Right lung (tissue), 10 donors: ENCODE measurements at places on chromosomes 4 and X. TPM values are rescaled to one million over a fixed set of nuclear protein-coding genes. Genes with fewer than 3 reads are reported as not detected.
A peak's percentile ranks its signal among the peaks of the same experiment; 100 is the strongest.

DNA sequence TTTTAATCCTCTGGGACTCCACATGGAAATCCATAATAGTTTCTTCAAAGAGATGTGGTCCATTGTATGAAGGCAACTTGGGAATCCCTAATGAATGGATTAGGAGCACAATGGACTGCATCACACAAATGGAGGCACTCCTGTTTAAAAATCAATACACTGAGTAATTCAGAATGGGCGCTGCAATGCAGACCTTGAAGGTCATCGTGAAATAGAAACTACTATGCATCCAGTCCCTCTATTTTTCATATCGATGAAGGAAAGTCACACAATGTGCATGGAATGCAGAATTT is 98.8 kb upstream of the EGFL6 start:
- DNase-seq: no peak

DNA sequence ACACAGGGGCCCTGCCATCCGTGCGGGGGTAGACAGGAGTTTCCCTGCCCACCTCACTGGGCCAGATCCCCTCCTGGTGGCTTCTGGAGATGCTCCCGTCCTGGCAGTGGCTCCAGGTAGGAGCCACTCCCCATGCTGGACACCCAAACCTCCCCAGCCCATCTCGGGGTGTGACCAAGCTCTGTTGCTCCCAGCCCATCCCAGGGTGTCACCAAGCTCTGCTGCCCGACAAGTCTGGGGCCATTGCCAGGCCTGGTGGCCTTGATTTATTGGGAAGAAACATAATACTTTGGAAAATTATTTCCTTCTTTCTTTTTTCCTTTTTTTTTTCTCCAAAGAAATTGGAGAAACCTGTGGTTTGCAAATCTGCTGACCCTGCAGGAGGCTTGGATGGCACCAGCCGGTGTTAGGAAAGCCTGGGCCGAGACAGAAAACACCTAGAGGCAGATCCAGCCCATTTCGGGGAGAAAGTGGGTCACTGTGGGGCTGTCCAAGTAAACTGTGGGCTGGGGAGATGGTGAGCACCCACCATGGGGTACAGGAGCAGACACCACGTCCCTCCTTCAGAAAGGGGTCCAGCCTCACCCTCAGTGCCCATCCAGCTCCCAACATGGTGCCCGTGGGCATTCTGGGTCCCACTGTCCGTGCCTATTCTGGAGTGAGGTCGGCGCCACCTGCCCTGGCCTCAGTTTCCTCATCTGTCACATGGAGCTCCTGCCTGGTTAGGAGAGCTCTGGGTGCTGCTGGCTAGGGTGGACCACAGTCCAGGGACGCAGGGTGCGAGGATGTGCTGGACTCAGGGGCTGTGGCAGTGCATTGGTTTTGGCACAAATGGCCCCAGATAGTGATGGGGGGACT is 59.4 kb upstream of the ADRA2C start:
- DNase-seq: no peak

GRCh38 chrX:30301208-30301607 is 8.0 kb downstream of the NR0B1 start:
- no peak for DNase-seq

DNA sequence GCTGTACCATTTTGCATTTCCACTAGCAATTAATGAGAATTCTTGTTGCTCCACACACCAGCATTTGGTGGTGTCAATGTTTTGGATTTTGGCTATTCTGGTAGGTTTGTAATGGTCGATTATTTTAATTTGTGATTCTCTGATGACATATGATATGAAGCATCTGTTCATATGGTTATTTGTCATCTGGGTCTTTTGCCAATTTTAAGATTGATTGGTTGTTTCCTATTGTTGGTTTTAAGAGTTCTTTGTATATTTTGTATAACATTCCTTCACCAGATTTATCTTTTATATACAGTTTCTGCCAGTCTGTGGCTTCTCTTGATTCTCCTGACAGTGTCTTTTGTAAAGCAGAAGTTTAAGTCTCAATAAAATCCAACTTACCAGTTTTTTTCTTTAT is 18.5 kb upstream of the BDH2 start:
- no peak for DNase-seq

The SLC35A2 gene
- polyA plus RNA-seq: 19.7 TPM

DNA sequence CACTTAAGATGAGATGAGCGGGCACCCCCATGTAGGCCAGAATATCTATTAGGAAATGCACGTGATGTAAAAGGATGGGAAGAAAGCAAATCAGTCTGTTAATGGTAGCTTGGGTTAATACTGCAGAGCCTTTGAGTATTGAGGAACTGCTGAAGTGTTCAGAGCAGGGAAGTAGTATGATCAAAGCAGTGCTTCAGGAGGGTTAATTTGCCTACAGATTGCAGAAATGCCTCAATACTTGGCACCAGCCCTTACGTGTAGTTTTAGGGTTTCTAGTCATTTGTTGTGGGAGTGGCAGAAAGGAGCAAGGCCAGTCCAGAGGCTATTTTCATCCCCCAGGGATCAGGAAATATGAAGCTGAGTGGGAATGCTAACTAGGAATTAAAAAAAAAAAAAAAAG is 19.7 kb downstream of the ZFX start:
- DNase-seq: no peak

The POLN gene
- 3.7 TPM for polyA plus RNA-seq

DNA sequence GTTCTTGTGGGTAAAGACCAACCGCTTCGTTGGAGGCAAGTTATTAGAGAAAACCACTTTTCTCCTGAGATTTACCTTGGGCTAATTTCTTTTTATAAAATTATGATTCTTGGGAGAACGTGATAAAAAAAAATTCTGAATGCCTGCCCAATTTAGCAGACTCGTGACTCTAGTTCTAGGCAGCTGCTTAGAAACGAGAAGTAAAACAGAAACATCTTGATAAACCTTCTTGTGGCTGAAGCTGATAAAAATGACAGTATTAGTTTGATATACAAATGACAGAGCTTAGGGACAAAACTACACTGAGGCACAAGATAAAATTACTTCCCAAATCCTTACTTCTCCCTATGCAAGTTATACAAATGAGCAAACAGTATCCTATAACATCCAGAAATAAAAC is 458.9 kb upstream of the TEX13C start:
- DNase-seq: no peak

- DNase-seq: no peak
Measured at GRCh38 chr4:168601899-168602298, 105.0 kb downstream of the PALLD start.

DNA sequence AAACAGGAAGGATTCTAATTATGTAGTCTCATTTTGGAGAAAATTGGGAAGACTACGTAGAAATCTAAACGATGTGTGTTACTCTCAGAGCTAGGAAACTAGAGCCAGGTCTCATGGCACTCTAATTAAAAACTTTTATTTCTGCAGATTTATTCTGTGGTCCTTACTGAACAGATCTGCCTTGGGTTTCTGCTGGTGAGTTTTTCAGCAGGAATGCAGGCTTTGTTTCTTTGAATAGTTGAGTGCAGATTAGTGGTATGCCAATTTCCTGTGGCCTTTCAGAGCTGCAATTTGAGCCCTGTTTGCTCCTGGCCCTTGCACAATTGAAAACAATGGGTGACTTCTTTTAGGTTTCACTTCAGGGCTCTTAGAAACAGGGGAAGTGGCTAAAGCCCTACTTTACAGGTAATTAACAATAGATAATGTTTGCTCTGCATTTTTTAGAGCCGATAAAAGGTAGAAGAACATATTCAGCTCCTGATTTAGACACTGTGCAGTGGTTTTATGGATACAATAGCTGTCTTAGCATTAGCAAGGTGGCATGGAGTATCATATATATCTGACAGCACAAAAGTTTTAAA is 21.8 kb downstream of the SPRY1 start:
- no peak for DNase-seq

The MRFAP1L1 gene
- 109 TPM for polyA plus RNA-seq

- no peak for DNase-seq
Measured at GRCh38 chr4:149486861-149487260, 328.8 kb downstream of the IQCM start.

The CENPVL1 gene
- not detected for polyA plus RNA-seq

DNA sequence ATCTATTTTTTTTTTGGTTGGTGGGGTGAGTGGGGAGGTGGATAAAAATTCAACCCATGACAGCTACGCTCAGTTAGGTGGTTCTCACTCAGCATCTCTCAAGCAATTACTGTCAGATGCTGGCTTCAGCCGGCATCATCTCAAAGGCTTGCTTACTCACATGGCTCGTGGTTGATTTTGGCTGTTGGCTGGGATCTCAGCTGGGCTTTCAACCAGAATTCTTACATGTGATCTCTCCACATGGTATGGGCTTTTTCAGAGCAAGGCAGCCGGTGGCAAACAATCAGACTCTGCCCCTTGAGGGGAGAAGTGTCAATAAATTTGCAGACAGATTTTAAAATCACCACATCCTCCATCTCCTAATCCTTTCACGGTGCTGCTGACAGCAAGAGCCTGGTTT is 47.2 kb downstream of the SLC34A2 start:
- DNase-seq: no peak

GRCh38 chr4:25070545-25070944 is 39.8 kb upstream of the LGI2 start:
- DNase-seq: no peak

DNA sequence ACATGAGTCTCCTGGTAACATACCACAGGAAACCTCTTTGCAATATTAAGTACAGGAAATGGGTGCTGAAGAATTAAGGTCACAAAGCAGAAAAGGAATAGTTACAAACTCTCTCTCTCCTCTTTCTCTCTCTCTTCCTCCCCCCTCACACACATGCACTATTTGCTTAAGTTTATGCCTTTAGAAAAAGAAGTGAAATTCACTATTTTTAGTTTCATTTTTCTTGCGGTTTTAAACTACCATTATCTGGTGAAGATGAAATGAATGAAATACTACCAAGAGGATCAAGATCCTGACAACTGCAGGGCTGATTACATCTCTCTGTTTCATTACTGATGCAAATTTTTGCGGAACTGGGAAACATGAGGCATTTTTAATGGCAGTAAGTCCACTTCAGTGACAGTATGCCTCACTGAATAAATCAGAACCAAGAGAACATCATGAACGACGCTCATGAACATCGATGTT is 64.3 kb upstream of the FTHL17 start:
- DNase-seq: no peak

GRCh38 chrX:19867411-19867732 is 20.0 kb downstream of the SH3KBP1 start:
- peak; percentile 42 for DNase-seq

DNA sequence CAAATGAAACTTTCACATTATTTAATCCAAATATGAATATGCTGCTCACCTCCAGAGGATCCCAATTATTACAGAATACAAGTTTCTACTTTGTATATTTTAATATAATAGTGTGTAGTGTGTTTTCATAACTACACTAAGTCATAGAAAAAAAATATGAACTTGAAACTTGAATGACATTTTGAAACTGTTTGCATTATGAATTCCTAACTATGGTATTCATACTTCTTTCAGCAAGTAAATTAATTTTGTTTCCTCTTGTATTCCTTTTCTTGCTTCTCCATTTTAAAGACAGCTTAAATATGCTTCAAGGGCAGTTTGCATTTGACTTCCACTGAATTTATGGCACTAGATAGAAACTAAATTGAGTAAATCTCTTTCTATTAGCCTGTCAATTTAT is 177.1 kb downstream of the BMPR1B start:
- DNase-seq: no peak

DNA sequence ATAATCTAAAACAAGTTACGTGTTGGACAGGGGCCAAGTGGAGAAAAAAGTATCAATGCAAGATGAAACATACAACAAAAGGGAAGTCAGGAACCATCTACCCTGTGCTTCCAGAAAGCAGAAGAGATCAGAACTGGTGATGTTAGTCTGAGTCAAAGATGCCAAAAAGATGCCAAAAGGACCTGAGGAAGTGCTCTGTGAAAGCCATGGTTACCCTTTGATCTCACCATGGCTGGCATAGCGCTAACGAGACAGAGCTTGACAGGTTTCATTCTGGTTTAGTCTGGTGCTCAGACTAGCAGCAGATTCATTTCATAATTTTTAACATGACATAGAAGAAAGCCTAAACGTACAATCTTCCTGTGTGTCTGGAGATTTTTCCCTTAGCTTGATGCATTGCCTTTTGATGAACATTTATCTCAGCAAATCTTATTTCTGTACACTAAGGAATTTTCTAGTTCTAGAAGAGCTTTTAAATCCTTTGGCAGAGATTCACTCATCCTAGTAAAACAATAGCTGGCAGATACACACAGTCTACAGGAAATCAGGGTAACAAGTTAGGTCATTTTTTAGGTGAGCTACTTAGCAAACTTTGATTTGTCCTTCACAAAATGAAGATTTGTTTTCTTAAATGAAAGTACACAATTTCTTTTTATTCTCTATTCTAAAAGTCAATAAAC is 87.7 kb downstream of the COL25A1 start:
- no peak for DNase-seq

- DNase-seq: no peak
Measured at GRCh38 chr4:156628858-156629257, 342.7 kb downstream of the PDGFC start.

GRCh38 chrX:100680756-100681155 is 36.8 kb downstream of the SRPX2 start:
- DNase-seq: no peak

DNA sequence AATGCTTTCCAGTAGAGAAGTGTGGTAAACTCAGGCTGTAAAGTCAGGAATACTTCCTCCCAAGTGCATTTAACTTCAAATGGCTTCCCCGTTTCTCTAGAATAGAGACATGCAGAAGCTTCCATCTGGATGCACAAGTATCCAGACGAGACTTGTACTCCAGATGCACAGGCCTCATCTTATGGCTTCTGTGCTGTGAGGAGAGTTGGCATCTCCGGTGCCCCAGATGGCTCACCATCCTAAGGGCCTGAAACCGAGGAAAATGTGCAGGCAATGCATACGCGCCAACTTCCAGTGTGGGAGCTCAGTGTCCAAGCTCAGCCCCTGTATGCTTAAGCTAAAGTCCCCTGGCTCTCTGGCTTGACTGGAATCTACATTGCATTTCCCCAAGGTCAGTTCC is 184.0 kb upstream of the TBL1X start:
- DNase-seq: no peak

The CT47B1 gene
- not detected for polyA plus RNA-seq

DNA sequence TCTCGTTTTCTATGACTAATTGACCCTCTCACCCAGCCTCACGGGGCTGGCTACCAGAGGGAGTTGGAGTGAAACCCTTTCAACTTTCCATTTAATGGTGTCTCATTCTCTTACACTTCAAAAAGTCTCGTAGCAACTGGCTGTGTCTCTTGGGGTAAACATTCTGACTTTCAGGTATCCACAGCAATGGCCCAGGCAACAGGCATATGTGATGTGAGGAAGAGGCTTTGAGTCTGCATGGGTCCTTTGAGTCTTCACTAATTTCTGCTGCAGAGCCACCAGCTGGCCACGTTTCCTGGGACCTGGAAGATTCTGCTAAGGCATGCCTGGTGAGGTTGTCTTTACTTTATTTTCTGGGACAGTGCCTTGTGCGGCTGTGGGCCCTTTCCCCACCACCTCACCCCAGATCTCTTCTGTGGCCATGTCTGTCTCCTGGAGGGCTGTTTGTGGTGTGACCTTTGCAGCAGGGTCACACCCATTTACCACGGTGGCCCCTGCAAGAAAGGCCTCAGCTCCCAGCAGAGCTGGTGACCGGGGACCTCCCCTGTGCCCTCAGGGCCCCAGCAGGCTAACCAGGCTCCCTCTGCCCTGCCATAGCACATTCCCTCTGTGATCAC is 112.5 kb upstream of the FRG1 start:
- no peak for DNase-seq

- no peak for DNase-seq
Measured at GRCh38 chr4:102687373-102687981, 73.3 kb downstream of the MANBA start.

The VSIG4 gene
- polyA plus RNA-seq: 6.7 TPM

The PLXNB3 gene
- polyA plus RNA-seq: 2.1 TPM
